ENCODE measurements at places on chromosomes 13 and 19.

DNA sequence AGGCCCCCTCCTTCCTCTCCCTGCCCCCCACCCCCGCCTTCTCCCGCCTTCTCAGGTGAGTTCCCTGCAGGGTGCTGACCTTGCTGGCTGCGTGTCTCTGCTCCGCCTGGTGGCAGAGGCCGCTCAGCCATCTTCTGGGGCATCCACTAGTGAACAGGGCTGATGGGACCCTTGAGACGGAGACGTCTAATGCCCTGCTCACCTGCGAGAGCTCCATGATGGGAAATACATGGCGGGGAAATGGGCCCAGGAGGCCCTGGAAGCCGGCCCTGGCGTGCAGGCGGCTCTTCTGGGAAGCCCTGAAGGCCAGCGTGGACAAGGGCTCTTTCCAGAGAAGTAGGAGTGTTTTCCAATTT, 15.2 kb upstream of the F7 start:
- no peak for DNase-seq

- no peak for DNase-seq
Measured at GRCh38 chr19:3788996-3789778, 3.0 kb upstream of the MATK start.

DNA sequence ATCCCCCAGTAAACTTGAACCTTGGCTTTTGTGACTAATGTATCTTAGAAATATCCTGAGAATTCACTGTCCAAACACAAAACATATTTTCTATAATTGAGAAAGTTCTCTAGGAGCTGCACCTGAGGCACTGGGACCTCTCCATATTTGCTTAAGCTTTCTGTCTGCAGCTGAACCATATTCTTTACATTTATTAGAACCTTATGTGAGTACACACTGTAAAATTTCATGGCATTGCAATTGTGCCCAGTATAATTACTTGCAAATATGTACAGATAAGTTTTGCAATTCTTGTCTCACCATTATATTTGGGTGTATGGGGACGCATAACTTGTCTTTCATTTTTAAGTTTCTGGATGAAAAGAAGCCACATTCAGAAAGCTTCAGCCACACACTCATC, 280.7 kb upstream of the KLHL1 start:
- no peak for DNase-seq

DNA sequence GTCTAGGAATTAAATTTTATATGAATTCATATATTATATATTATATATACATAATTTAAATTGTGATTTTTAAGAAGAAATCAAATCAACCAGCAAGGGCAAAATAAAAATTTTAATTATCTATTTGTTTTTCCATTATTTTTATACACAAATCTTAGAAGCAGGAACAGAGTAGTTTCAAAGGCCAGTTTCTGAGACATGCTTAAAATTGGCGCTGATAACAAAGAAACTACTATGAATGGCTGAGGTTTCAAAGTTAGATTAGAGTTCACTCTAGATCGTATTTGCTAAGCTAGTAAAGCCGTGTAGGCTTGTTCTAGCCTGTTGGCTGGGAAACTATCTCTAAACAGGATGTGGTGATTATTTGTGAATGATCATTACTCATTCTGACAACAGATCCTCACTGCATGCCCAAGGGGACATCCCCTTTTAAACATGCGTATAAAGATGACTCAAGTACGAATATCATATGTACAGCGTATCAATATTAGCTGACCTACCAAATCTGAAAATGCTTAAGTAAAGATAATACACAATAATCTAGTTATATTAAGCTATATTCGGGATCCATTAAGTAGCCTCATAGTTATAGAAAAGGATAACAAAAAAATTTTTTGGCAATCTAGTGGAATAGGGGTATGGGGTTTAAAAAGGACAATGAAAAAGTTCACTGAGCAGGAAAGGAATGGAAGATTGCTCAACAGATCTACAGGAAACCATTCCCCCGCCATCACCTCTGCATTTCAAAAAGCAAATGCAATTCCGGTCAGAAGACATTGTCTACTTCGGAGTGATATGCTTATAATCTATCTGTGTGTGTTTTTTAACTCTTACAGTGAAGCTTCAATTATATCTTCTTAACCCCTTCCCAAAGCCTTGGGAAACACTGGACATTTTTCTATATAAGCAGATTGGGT, 150.1 kb downstream of the SHISA2 start:
- DNase-seq = no peak

GRCh38 chr13:114032126-114032799, 58.4 kb upstream of the C13orf46 start:
- DNase-seq = no peak

- DNase-seq = no peak
Measured at GRCh38 chr19:32637480-32637879, 37.5 kb downstream of the ANKRD27 start.

GRCh38 chr13:50352720-50353480, 337.7 kb downstream of the KCNRG start:
- DNase-seq = no peak

- DNase-seq = no peak
Measured at GRCh38 chr13:39016787-39017186, 21.1 kb downstream of the PROSER1 start.

GRCh38 chr19:41646589-41647204, 19.8 kb upstream of the CEACAM4 start:
- no peak for DNase-seq

GRCh38 chr13:34241332-34241731, 423.4 kb downstream of the RFC3 start:
- no peak for DNase-seq

GRCh38 chr13:36357692-36358091, 11.5 kb upstream of the SPART start:
- no peak for DNase-seq

- DNase-seq = no peak
Measured at GRCh38 chr13:20422362-20422761, 103.3 kb downstream of the CRYL1 start.

- no peak for DNase-seq
Measured at GRCh38 chr19:42252365-42253244, 2.3 kb downstream of the ERF start.

- DNase-seq = peak; percentile 30
Measured at GRCh38 chr19:35030257-35031071, at the start of gene SCN1B. Gene SCN1B, plus strand, starts transcription at chr19:35030470. Its CDS starts 351 bp downstream, at chr19:35030821.

- no peak for DNase-seq
Measured at GRCh38 chr19:3073159-3073563, 10.9 kb upstream of the TLE5 start.

GRCh38 chr19:45767410-45767880, 1.6 kb downstream of the SIX5 start:
- peak; percentile 28 for DNase-seq

- DNase-seq = no peak
Measured at GRCh38 chr13:43984292-43984691, 104.6 kb downstream of the LACC1 start.

DNA sequence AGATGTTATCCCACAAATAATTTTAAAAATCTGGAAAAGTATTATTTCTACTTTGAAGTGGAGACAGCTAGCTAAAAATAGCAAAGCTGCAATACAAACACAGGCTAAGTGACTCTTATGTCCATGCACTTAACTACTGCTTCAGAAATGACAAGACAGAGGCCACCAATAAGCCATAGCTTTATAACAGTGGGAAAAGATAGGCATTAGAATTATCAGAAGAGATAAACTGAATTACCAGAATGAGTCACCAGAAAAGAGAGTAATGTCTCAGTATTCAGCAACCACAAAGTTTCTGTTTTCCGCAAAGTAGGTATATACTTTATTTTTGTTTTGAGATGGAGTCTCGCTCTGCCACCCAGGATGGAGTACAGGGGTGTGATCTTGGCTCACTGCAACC, 17.1 kb downstream of the CLN5 start:
- DNase-seq = no peak

DNA sequence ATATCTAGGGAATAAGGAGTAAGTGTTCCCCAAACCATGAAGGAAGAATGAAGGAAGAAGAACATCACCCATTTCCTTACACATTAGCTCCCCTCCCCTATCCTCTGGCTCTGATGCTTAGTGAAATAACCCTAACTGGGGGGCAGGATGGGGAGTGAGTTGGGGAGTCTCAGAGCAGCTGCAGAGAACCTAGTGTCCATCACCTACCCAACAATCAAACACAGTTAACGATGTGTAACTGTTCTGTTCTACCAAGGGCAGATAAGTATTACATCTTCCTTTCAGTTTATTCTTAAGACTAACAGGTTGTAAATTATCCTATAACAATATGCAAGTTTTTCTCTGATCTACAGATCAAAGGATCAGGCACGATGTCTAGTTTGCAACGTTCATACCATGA, 12.8 kb downstream of the ELF1 start:
- DNase-seq = no peak

- peak; percentile 85 for DNase-seq
Measured at GRCh38 chr13:23701636-23702035, 131.4 kb downstream of the TNFRSF19 start.

DNA sequence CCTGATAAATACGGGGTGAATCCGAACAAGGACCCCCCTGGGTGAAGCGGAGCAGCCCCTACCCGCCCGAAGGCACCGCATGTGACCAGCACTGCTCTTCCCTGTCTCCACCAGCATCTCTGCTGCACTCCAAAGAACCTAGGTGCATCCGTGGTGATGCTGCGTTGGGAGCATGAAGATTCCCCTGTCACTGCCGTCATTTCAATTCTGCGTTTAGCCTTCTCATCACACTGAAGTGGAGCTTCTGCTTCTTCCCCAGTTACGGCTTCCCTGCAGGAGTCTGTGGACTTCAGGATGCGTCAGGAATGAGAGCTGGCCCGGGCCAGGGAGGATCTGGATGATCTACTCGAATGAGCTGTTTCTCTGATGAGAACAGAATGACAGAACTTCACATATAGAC, 47.9 kb downstream of the SPACA7 start:
- no peak for DNase-seq

- DNase-seq = no peak
Measured at GRCh38 chr13:111275995-111276618, 44.3 kb upstream of the TEX29 start.

GRCh38 chr13:47959468-47960247, 41.4 kb downstream of the SUCLA2 start:
- DNase-seq = no peak

- peak; percentile 66 for DNase-seq
Measured at GRCh38 chr19:18097217-18097992, at the start of gene MAST3. Gene MAST3, plus strand, starts transcription at chr19:18097778. Its CDS starts 15 bp downstream, at chr19:18097793.

GRCh38 chr13:52808842-52809219, 39.6 kb downstream of the PCDH8 start:
- DNase-seq = no peak

DNA sequence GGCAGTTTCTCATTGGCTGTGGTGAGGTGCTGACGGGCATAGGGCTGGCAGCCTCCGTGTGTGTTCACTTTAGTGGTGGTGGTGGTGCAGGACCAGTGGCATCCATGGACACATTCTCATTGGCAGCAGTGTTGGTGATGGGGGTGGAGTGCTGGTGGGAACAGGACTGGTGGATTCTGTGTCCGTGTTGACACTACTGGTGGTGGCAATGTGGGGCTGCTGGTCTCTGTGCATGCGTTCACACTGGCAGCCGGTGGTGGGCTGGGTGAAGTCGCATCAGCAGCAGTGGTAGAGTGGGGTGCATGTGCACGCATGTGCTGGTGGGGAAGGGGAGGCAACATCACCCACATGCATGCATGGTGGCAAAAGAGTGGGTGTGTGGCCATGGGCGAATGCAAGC, 1471.4 kb upstream of the PCDH20 start:
- DNase-seq = no peak

DNA sequence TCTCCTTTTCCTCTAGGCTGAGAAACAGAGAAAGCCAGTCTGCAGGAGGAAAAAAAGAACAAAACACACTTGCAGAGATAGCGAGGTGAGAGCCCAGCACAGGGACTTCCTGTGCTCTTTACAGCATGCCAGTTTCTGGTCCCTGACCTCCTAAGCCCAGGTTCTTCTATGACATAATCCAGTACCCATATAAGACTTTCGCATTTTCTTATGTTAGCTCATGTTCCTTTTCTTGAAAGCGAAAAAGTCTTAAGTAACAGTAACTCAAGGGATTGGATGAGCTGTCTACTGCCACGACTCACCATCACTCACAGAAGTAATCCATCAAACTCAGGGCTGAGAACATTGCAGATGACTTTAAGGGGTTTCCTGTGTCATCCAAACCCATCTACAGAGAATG, 17.4 kb downstream of the CCDC70 start:
- DNase-seq = no peak

GRCh38 chr19:1210227-1210538, 4.6 kb downstream of the STK11 start:
- DNase-seq = no peak

GRCh38 chr13:21638319-21639282, 32.3 kb upstream of the FGF9 start:
- no peak for DNase-seq

DNA sequence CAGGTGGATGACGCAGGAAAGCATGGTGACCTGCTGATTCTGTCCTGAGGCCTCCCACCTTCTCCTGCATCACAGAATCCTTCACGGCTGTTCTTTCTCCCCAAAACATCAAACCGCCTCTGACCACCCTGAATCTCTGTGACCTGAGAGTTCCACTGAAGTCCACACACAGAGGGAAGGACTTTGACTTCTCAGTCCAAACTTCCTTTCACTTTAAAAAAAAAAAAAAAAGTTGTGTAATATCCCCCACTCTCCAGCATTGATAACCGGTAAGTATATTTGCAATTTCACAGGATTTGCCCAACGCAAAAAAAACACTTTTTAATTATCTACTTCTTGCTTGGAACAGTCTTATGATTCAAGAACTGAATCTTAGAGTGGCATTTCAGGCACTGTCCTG, 259.5 kb upstream of the IRS2 start:
- DNase-seq = no peak

DNA sequence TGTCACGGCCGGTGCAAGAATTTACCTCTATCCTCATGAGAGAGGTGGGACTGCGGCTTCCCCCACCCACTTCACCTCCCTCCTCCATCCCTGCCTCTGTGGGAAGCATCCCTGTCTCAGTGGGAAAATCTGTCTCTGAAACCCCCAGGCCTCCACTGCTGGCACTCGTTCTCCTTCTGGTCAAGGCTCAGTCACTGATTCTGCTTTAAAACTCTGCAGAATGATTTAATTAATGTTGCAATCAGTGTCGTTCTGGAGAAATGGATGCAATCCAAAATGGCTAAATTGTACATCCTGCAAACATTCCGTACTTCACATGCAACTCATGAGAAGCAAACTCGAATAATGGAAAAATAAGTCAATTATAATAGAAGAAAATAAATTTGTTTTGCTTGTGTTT, 5.6 kb downstream of the RASL11A start:
- DNase-seq = no peak

- no peak for DNase-seq
Measured at GRCh38 chr13:90826688-90827087, 520.8 kb upstream of the MIR17HG start.

DNA sequence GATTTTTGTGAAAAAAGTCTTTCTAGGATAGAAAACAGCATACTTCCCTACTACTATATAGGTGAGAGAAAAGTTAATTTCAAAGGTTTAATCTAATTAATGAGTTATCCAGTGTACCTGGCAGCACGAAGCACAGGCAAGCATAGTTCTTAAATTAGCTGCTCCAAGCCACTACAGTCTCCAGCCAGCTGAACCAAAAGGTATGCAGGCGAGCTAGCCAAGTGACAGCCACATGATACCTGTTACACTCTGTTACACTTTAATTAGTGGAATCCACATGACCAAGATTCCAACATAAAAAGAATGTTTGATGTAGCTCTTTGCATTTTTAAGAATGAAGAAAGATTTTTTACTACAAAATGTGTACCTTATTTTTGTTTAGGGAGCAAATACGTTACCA, 15.5 kb downstream of the SLC25A30 start:
- DNase-seq = no peak
